ENCODE measurements at places on chromosomes 7 and 10.
A peak's percentile ranks its signal among the peaks of the same experiment; 100 is the strongest.

DNA sequence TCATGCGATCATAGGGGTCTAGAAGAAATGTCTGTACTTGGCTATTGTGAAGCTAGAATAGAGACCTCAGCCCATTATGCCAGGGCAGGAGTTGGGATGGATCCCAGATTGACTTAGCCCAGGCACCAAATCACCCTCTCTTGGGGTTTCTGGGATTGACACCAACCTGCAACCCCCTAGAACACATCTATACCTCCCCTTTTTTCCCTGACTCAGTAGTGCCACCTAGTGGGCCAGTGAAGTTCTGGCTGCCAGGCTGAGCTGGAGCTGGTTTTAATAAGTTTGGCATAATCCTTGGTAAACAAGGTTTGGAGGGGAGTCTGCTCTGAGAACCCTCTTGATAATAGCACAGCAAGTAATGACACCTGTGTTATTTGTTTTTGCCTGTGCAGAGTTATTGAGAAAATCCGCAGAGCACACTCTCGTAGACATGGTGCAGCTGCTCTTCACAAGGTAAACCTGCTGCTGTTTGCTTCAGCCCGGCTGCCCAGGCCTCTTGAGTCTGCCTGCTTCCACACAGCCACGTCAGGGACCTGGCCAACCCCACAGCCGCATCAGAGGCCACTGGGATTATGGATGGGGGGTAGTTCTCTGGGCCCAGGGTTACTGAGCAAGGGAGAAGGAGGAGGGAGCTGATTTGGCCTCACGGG lies 43.3 kb upstream of the NFKB2 start:
- DNase-seq = peak; percentile 24

- DNase-seq = no peak
Measured at GRCh38 chr10:104337521-104337984, 712 bp downstream of the ITPRIP start.

- DNase-seq = no peak
Measured at GRCh38 chr10:24982319-24983112, 30.1 kb upstream of the PRTFDC1 start.

DNA sequence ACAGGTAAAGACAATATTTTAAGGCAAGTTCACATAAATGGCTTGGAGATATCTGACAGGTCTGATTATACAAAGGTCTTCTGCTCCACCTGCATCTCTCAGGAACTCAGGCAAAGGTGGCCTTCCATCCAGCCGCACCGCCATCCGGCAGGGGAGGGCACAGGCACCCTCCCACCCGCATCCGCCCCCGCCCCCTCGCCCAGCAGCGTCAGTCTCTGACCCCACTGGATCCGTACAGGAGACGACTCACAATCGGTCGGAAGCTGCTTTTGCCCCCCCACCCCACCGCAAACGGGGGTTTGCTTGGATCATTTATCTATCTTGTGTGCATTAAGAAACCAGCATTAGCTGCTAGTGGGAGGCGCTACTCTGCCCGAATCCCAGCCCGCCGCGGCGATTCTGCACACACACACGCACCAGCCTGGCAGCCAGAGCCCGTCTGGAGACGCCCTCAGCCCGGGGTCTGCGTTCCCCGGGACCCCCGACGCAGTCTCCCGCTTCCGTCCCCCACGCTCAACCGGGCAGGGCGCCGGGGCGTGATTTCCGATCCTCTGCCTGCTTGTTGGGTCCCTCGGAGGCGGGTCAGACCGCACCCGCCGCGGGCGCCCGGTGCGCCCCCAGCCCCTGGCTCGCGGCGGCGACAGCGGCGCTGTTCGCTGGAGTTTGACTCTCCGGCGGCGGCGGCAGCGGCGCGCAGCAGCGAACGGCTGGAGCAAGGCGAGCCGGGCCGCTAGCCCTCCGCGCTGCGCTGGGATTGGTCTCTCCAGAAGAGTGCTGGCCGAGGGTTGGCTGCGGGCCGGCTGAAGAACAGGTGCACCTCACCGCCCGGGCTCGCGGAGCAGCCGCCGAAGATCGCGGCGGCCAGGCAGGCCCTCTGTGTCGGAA lies 820 bp upstream of the NRG3 start:
- no peak for DNase-seq

GRCh38 chr10:124802313-124802675 lies 675 bp downstream of the ABRAXAS2 start:
- no peak for DNase-seq

GRCh38 chr7:104914421-104914820 lies 99.6 kb upstream of the KMT2E start:
- DNase-seq = no peak

All from stimulated activated CD8-positive, alpha-beta memory T cell treated with anti-CD3 and anti-CD28 coated beads, Interleukin-4, amount 100 ng/mL, for 1 hour (primary cell).